ENCODE measurements at places on chromosomes 13 and 19.

GRCh38 chr13:30116379-30116778, 191.0 kb downstream of the KATNAL1 start:
- DNase-seq = no peak

DNA sequence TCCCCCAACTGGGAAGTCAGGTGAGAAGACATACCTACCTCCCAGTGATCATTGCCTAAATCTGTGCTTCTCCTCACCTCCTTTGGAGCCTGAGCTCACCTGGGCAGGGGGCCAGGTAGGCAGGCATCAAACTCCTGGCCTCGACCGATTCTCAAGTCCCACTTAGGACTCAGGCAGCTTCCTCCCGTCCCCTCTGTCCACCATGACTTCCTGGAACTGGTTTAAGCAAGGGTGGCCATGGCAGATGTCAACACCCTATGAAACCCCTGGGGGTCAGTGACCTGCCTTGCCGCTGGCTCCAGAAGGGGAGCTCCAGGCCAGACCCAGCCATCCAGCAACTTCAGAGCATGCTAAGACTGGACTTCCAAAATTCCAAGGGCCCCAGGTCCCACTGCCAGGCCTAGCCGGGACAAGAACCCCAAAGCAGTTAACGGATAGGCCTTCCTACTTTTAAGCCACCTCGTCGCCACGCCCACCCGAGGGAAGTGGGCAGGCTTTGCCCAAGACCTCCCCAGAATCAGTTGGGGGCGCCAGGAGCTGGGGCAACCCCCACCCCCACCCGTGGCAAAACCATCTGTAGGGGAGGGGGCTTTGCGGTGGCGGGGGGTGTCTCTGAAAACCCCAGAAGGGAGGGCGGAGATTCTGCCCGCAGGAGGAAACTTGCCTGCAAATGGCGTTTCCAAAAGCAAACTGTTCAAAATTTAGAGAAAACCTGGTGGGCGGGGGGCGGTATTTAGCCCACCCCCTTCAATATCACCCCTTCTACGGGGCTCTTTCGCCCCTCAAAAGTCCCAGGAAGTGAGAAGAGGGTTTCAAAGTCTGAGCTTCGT, 657 bp downstream of the PLIN3 start:
- DNase-seq = peak; percentile 58

DNA sequence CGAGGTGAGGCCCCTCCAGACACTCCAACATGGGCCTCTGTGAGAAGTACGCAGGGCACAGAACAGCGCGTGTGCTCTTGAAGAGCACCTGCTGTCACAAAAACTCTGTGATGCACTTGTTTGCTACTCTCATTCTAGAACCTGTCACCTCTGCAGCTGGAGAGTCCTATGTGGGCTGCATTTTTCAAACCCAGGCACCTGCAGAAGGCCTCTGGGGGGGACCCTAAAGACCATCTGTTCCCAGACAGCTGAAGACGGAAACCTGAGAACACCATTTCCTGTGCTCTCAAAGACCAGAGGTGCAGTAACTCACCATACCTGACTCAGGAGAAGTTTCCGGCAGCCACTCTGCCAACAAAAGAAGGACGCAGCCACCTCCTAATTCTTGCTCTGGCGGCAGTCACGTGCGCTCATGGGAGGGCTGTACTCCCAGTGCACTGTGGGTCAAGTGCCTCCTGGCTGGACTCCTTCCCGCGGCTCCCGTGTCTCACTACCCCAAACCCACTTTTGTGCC, 28.1 kb downstream of the RANBP3 start:
- peak; percentile 69 for DNase-seq

- DNase-seq = no peak
Observed at GRCh38 chr13:110960204-110960603, 45.3 kb upstream of the ANKRD10 start.

GRCh38 chr13:19769854-19770253, 12.9 kb downstream of the PSPC1 start:
- no peak for DNase-seq

- DNase-seq = no peak
Observed at GRCh38 chr13:100855151-100855550, 180.6 kb upstream of the TMTC4 start.

- no peak for DNase-seq
Observed at GRCh38 chr19:58568453-58569130, 4.5 kb downstream of the MZF1 start.

GRCh38 chr19:1668486-1669270, 16.3 kb upstream of the TCF3 start:
- DNase-seq = no peak

GRCh38 chr19:17616961-17617806, 61.7 kb downstream of the COLGALT1 start:
- no peak for DNase-seq

DNA sequence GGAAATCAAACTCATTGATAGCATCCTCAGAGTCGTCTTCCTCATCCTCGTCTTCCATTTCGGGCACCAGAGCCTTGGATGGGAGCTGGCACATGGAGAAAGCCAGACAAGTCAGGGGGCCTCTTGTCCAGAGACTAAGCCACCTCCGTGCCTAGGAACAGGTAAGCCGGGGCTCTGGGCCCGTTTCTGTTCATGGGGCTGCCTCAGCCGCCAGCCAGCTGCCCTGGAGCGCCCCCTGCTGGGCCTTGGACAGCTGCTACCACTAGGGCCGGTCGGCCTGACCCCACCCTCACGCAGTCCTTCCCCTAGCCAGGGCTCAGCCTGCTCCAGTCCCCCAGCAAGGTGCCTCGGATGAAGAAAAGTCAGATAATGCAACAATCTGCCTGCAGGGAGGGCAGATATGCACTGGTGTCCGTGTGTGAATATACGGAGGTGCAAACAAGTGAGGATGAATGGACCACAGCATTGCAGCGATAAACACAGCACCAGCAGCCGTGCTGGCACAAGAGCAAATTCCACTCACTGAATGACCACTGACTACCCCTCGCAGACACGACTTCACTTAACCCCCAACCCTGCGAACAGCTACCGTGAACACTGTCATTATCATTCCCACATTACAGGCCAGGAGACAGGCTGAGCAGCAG, 11.9 kb upstream of the PRKD2 start:
- peak; percentile 91 for DNase-seq

GRCh38 chr19:48780631-48781391, 25.5 kb downstream of the FGF21 start:
- no peak for DNase-seq

- DNase-seq = no peak
Observed at GRCh38 chr13:30905932-30906383, at the start of gene MEDAG. TSS of gene MEDAG (plus strand) at chr13:30906271. CDS start at chr13:30906516, 245 bp downstream.

- no peak for DNase-seq
Observed at GRCh38 chr19:18070181-18070580, 16.6 kb downstream of the IL12RB1 start.

DNA sequence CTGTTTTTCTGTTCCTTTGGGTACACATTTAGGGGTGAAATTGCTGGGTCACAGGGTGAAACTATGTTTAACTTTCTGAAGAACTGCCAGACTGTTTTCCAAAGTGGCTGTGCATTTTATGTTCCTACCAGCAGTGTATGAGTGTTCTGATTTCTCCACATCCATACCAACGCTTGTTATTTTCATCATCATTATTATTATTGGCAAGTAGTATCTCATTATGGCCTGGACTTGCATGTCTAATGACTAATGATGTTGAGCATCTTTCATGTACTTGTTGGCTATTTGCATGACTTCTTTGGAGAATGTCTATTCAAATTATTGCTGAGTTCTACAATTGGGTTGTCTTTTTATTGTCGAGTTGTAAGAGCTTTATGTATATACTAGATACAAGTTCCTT, 321.8 kb upstream of the HTR2A start:
- no peak for DNase-seq

GRCh38 chr13:48178126-48178525, 54.9 kb upstream of the ITM2B start:
- no peak for DNase-seq

DNA sequence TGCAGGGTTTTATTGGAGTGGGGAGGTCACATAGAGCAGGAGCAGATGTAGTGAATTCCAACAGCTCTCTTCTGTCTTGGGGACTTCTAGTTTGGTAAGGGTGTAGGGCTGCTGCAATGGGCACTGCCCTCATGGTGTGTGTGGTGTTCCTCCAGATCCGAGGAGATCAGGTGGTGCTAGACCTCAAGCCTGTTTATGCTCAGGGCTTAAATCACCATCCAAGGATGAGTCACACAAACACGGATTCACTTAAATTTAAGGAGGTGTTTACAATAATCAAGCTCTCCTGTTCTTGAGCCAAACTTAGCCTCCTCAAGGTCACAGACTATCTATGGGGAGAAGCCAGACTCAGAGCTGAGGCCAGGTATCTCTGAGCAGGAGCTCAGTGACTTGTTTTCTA, 23.0 kb downstream of the HS6ST3 start:
- no peak for DNase-seq

- no peak for DNase-seq
Observed at GRCh38 chr13:101035119-101035620, 360.6 kb upstream of the TMTC4 start.

GRCh38 chr19:27955485-27956480, 1257.2 kb downstream of the UQCRFS1 start:
- no peak for DNase-seq

- DNase-seq = no peak
Observed at GRCh38 chr13:110273254-110273653, 33.7 kb downstream of the COL4A1 start.

DNA sequence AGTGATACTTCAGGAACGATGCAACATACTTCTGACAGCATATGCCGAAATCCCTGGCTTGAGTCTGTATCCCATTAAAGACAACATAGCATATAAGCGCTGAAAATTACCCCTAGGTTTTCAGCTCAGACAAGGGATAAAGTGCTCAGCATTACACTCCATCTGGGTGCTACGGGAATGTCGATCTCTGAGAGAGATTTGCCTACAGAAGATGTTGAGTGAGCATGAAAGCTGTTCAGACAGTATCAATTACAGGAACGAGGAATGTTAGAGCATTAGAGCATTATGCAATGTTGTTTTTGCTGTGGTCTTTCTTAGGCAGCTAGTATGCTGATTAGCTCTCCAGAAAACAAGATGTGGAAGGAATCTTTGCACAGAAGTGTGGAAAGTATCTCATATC, 484.5 kb downstream of the LIG4 start:
- DNase-seq = no peak

DNA sequence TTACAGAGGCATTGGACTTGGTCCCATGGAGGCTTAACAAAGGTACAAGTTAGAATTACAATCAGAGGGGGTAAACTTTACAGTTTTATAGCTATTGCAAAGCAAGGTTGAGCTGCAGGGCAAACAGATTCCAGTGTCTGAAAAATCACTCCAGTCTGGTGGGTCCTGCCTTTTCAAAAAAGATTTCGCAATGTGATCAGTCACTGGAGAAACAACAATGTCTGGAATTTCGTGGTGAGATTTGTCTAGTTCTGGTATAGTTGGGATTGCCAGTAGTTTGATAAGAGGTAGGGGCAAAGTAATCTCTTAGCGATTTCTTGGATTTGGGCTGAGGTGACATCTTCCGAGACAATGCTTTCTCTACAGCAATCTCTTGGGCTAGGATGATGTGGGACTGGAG, 1198.2 kb upstream of the PCDH9 start:
- DNase-seq = no peak

GRCh38 chr19:56306016-56306415, 8.6 kb downstream of the ZSCAN5A start:
- DNase-seq = no peak

GRCh38 chr19:4049432-4049831, 17.3 kb downstream of the ZBTB7A start:
- DNase-seq = no peak

DNA sequence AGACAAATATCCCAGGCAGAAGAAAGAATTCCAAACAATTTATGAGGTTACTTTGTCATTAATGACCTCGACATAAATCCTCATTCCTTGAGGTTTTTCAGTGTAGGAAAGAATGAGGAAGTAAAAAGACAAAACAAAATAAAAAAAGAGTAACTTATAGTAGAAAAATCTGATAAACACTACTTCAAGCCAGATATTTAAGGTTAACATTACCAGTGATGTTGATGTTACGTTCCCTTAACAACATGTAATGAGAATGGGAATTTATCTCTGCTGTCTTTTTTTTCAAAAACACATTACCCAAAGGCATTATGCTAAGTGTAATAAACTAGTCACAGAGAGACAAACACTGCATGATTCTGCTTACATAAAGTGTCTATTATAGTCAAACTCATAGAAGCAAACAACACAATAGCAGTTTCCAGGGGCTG, 935.1 kb downstream of the SLITRK1 start:
- no peak for DNase-seq

- no peak for DNase-seq
Observed at GRCh38 chr13:22862478-22862877, 318.3 kb upstream of the SGCG start.

DNA sequence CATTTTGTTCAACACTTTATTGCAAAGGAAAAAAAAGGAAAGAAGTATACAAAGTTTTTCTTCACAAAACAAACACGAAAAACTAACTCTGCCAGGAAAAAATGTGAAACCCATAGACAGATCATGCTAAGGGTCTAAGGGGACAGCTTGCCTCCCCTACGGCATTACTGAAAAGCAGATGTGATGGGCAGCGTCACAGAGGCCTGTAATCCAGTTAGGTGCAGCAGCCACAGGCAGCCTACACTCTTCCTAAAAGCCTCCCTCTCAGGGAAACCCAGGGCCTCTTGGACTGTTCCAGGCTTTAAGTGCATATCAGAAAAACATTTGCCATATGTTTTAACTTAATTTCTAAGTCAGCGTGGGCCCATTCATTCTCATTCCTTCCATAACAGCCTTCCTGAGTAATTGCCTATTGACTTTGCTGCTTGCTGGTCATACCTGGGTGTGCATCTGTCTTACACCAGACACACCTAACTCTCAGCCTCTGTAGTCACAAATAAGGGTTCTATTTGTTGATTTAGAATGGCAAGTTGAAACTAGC, 135.7 kb upstream of the SERP2 start:
- no peak for DNase-seq

DNA sequence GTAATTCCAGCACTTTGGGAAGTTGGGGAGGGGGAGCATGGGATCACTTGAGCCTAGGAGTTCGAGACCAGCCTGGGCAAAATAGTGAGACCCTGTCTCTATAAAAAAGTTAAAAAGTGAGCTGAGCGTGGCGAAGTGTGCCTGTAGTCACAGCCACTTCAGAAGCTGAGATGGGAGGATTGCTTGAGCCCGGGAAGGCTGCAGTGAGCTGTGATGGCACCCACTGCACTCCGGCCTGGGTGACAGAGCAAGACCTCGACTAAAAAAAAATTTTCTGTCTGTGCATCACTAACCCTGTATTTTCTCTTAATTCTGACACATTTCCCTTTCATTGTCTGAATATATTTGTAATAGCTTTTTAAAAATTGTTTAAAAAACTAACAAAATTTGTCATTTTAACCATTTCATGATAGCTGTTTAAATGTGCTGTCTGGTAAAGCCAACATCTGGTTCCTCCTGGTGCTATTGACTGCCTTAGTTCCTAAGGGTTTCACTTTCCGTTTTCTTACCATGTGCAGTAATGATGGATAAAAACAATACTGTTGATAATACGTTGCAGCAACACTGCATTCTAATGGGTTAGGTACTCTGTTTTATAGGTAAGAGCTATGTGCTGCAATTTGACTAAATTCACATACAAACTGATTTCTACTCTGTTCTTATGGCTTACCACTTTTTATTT, 29.7 kb downstream of the LATS2 start:
- DNase-seq = no peak

Measured in CD4-positive, alpha-beta T cell treated with Interleukin-17A for 4 hours (primary cell).